ENCODE measurements at places on chromosomes 12 and 14.

GRCh38 chr14:20820063-20820904 is 17.6 kb upstream of the RNASE1 start:
- no peak for DNase-seq

- no peak for DNase-seq
Observed at GRCh38 chr14:34785223-34786006, 71.0 kb upstream of the CFL2 start.

- no peak for DNase-seq
Observed at GRCh38 chr12:62158013-62158412, 102.2 kb upstream of the USP15 start.

GRCh38 chr14:100557658-100558057 is 29.6 kb downstream of the BEGAIN start:
- DNase-seq: no peak

DNA sequence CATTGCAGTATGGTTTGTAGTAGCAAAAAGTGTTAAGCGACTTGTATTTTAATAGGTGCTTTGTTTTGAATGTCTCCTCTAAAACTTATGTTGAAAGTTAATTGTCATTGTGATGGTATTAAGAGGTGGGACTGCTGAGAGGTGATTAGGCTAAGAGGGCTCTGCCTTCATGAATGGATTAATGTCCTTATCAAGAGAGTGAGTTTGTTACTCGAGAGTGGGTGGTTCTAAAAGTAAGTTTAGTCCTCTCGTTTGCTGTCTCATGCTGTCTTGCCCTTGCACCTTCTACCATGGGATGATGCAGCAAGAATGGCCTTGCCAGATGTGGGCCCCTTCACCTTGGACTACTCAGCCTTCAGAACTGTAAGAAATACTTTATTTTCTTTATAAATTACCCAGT is 17.4 kb downstream of the ZDHHC17 start:
- no peak for DNase-seq

DNA sequence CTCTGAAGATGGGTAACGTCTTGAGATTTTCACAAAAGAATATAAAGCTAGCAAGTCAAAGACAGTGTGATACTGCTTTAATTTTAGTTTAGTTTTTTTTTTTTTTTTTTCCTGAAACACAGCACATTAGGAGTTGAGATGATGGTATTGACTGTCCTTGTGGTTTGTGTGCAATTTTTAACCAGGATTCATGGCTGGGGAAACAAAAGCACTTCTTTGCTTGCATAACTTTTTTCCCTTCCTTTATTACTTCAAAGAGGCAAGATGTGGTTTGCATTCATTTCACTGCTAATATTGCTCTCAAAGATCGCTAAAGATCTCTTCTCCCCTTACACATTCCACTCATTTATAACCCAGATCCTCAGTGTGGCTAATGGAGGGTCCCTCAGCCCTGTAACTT is 157.1 kb upstream of the PZP start:
- DNase-seq: no peak

DNA sequence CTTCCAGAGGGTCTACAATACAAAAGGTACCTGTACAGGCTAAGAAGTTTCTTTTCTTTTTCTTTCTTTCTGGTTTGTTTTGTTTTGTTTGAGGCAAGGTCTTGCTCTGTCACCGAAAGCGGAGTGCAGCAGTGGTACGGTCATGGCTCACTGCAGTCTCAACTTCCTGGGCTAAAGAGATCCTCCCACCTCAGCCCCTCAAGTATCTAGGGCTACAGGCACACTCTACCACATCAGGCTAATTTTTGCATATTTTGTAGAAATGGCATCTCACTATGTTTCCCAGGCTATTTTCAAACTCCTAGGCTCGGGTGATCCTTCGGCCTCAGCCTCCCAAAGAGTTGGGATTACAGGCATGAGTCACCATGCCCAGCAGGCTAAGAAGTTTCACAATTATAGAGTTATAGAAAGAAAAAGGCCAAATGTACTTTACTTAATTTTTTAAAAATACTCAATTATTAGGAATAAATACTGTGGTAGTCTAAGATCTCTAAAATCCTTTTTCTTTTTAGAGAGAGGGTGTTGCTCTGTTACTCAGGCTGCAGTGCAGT is 3.0 kb upstream of the PIGH start:
- DNase-seq: no peak

- no peak for DNase-seq
Observed at GRCh38 chr12:53241623-53242412, 9.8 kb upstream of the RARG start.

DNA sequence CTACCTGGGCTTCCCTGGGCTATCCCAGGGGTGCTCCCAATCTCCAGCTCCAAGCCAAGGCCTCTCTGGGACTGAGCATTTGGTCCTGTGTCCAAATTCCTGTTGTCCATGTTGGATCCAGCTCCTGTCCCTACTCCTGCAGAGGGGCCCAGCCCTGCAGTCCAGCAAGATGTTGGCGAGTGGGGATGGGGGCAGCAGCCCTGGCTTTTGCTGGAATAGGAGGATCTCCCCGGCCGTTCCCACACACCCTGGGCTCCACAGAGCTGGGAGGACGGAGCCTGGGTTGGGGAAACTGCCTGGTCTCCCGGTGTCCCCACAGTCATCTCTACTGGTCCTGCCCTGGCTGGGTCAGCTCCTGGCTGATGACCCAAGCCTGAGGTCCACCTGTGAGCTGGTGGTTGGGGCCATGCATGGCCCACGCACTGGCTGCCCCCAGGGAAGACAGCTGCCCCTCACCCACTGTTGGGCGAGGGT is 219.6 kb upstream of the C14orf180 start:
- no peak for DNase-seq

- DNase-seq: no peak
Observed at GRCh38 chr14:68891851-68892660, 87.0 kb downstream of the ACTN1 start.

DNA sequence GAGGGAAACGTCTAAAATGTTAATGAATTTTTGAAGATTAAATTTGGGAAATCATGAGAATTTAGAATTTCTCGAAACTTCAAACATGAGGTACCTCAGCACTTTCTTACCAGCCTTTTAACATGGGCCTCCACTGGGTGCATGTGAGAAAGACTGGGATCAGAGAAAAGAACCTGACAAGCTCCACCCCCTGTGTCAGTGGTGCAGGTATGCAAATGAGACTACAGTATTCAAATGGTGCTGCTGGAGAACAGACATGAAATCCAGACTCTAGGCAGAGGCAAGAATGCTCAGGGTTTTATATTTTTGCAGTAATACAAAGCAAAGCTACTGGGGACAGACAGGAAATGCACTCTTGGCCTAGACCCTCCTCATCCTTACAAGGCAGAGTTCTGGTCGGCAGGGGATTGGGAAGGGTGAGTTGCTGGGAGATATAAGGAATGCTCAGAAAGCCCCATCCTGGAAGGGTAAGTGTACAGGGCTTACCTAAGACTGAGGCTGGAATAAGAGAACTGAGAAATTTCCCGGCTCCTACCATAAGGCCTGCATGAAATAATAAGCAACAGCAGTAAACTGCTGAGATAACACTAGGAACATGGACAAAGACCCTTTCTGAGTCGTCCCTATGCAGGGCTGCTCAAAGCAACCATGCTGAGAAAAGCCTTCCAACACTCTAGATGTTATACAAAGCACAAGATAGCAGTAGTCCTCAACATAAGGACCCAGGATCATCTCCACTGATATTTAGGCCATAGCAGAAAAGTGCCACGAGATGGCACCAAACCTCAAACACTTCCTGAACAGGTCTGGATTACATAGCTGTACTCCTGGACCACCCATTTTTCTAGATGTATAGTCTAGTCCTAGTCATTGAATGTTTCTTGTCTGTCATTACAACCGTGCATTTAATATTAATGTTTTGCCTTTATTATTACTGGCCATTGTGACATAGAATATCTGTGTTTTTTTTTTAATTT is 260.8 kb downstream of the RASSF9 start:
- peak; percentile 75 for DNase-seq

- no peak for DNase-seq
Observed at GRCh38 chr12:70920891-70921290, 353 bp upstream of the PTPRR start.

- DNase-seq: no peak
Observed at GRCh38 chr12:726281-727140, 25.9 kb upstream of the WNK1 start.

Measured in lung (tissue), 17 donors.